ENCODE measurements at places on chromosomes 3 and 15.

DNA sequence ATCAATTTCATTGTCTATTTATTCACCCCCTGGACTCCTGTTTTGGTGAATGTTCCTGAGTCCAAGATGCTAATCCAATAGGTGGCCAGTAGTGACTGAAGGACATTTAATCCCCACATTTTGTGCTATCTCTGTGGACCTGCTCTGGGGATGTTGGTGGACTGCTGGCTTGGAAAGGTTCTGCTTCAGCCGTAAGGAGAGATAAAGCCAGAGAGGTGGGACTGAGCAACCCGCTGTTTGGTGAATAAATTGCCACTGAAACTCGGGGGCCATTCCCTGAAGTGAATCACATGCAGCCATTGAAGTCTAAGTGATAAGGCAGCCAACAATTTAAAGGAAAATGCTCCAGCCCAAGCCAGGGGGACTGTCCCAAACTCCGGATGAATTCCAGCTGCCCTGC lies 1.6 kb upstream of the ABHD6 start:
- DNase-seq = no peak

- DNase-seq = no peak
Observed at GRCh38 chr3:160012108-160012507, 23.5 kb downstream of the IL12A start.

- DNase-seq = no peak
Observed at GRCh38 chr15:39581242-39581792, 438 bp downstream of the THBS1 start.

DNA sequence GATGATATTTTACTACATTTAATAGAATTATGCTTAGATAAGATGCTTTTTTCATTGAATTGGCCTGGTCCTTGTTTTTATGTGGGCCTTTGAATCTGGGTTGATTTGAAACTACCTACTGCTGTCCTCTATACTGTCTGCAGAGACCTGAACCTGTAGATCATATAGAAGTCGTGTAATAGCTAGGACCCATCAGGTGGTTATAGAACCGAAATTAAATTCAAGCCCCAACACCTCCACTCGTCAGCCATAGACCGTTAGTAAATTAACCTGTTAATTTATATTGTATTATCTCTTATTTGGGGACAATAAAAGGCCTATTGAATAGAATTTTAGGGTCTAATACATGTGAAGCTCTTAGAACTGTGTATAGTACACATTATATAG lies 108.4 kb downstream of the MBNL1 start:
- DNase-seq = no peak

DNA sequence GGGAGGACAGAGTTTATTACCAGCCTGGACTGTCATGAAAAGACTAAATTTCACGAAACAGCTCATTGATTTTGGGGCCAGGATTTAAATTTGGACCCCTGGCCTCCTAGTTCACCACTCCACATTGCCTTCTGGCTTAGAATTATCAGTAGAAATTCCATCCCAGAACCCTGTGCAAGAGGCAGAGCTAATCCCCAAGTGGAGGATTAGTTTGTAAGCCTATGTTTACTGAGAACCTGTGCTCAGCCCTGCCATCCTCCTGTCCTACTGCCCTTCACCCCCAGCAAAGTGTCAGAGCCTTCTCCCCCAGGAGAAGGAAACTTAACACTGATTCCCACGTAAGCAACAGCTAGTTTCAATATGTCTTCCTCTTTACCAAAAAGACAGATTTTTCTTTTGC lies 99.4 kb downstream of the SST start:
- no peak for DNase-seq

- DNase-seq = no peak
Observed at GRCh38 chr3:110620118-110620517, 451.5 kb upstream of the NECTIN3 start.

- no peak for DNase-seq
Observed at GRCh38 chr3:192841428-192841827, 76.2 kb downstream of the MB21D2 start.

- no peak for DNase-seq
Observed at GRCh38 chr15:49495993-49496753, 73.1 kb downstream of the FGF7 start.

Measured in HTR-8/SVneo (cell line).